NCI-H446 (cell line): ENCODE measurements at places on chromosomes 16 and 17.

DNA sequence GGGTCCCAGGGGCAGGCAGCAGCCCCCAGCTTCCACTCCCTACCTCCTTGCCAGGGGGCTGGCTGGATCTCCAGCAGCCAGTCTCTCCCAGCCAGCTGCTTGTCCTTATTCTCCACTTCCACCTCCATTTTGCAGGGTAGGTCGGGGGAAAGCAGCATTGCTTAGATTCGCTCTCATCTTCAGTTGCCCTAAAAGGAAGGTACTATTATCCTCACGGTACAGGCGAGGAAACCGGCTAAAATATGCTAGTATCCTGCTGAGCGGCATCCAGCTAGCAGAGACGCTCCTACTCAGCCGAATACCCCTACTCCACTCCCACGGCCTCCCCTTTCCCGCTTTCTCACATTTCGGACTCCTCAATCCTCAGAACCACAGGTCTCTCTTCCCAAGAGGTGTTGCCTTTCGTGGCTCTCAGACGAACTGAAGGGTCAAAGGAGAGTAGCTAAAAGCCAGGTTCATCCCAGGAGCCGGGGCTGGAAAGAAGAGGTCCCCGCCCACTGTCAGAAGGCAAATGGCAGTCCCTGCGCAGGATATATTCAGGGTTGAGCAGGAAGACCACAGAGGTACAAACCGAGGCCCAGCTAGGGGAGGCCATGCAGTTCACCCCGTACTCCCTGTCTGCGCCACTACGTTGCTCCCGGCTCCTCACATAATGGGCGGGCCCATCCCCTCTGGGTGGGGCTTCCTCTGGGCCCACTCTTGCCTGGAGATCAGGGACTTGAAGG lies 1.7 kb upstream of the RAB11FIP4 start:
- DNase-seq = no peak

DNA sequence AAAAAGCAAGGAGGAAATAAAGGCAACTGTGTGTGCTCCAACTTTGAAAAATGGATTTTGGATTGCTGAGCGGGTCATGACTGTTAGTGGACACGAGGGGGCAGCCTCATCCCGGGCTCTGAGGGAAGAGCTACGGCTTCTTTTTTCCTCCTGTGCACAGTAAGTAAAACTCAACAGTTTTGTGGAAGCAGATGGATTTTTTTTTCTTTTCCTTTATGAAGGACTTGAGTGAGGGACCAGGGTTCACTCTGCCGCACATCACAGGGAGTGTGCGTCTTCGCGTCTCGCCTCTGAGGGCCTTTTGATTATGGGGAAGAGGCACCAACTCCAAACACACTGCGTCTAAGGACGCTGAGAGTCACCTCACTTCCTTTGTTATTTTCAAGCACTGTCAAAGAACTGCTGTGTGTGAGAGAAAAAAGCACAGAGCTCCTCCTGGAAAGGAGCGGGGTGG lies 80.3 kb upstream of the GOT2 start:
- DNase-seq = no peak

- no peak for DNase-seq
These were observed 40.0 kb downstream of the SF3B3 start for GRCh38 chr16:70563636-70564035.

DNA sequence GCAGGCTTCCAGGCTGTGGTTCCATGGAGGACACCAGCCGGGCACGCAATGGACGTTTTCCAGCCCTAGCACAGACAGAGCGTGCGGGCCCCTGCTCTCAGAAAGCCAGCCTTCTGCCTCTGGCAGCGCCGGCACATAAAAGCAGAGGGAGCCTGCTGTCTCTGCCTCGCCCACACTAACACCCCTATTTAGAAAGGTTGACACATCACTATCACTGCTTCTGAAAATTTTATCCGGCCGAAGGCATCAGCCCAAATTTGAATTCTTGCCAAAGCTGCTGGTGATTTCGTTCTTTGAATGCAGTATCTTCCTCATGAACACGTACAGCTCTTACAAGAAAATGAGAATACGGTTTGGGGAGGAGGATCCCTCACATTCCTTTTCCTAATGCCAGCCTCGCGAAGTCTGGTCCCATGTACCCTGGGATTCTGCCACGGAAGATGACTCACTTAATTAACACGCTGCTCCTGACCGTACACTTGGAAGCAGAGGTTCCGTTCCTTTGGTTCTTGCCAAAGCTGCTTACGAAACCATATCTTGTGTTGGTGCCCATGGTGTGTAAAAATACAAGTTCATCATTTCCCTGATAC lies 1.3 kb upstream of the RAB11FIP3 start:
- DNase-seq = peak; percentile 76

DNA sequence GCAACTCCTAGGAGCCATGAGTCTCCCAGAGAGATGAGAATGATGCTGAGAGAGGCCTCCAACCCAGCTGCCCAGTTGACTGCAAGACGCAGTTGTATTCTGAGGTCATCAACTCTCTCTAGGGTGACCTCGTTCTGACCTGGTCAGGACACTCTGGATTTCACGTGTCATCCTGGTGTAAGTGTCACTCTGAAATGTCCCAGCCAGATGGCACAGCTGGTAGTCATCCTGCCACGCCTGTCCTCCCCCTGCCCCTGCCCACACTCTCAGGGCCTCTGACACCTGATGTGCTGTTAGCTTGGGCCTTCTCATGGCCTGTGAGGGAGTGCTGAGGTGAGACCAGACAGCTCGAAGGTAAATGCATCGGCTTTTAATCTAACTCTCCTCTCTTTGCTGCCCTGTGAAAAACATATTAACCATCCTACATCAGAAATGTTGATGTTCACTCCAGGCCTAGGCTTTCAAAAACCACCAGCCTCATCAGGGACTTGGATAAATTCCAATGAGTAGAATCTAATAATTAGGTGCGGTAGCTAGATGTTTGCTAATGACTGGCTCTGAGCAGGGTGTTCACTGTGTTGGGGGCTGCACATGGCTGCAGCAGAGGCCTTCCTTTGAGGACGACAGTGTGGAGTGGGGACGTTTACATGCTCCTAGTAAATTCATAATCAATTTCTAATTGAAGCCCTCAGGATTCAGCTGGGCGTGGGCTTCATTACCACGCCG lies 13.8 kb downstream of the MLYCD start:
- no peak for DNase-seq

DNA sequence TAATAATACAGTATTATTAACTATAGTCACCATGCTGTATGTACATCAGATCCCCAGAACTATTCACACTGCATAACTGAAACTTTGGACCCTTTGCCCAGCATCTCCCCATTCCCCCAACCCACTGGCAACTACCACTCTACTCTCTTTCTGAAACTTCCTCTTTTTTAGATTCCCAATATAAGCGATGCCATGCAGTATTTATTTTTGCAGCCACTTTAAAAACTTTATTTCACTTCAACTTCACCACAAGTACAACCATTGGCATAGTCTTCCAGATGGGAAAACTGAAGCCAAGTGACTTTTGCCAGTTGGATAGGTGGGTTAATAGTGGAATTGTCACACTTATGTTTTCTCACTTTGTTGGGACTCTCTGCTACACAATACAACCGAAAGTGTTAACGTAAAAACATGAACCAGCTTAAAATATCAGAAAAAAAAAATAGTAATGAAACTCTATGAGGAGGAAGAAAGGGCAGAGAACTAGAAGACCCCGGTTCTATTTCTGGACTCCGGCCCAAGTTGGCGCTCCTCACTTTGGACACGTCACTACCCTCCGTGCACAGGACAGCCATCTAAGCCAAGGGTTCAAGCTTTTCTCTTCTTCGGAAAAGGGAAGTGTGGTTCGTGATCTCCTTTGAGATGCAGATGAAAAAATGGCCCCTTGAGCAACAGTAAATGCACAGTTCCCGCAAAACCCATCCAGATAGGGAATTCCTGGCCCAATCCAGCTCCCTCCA lies 743 bp downstream of the SHCBP1 start:
- DNase-seq = no peak

DNA sequence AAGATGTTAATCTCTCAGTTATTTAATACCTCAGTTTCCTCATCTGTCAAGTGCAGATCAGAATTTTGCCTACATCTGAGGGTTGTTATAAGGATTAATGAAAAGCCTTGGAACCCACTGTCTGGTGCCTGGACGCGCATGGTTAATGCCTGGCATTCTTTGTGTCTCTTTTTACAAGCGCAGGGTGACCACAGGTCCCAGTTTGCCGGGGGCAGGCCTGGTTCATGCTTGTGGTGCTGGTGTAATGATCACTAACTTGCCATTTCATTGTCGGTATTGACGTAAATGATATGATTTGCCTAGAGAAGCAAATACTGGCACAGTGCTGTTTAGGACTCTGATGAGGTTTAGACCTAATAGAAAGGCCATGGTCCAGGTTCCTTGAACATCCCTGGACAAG lies 23.1 kb downstream of the MRC2 start:
- no peak for DNase-seq

GRCh38 chr16:67885976-67886375 lies 1.3 kb downstream of the NRN1L start:
- no peak for DNase-seq

DNA sequence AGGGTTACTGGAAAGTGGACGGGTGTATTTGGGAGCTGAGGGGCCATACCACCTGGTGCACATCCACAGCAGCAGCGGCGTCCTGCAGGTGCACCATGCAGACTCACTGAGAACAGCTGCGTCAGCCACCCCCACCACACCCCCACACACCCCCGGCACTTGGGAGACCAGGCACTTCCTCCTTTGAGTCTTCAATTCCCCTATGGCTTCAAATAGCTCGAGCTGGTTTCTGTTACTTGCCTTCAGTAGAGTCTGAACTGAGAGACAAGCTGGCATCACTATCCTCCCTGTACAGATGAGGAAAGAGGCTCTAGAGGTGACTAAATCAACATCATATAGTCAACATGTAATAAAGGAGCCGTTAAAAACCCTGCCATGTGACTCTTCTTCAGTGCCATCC lies 15.4 kb downstream of the CUEDC1 start:
- DNase-seq = no peak

- no peak for DNase-seq
These were observed 23.5 kb downstream of the AATF start for GRCh38 chr17:36972186-36972700.

DNA sequence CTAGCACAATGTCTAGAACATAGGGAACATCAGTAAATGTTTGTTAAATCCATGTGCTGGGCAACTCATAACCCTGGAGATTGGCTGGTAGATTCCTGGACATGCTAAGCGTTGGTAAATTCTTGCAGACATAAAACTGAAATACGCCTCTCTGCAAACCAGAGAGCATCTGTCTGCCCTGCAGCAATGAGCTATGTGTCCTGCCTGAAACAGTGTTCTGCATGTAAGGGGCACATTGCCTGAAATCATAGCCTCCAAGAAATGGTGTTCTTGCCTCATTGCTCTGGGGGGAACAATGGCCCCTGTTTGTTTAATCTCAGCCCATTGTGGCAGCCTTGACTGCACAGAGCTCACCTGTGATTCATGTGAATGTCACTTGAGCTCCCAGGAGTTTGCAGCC lies 113.5 kb upstream of the CCL2 start:
- DNase-seq = no peak

DNA sequence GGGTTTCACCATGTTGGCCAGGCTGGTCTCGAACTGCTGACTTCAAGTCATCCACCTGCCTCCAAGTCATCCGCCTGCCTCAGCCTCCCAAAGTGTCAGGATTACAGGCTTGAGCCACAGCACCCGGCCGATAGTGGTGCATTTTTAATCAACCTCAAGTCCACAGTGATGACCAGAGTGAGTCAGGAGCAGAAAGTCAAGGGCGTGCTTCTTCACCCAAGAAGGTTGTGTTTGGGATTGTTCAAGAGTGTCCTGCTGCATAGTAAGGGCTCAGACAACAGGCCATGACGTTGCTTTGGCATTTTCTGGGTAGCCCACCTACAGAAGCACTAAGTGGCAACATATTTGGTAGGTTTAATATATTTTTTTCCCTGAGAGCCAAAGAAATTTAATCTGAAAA lies 108.3 kb upstream of the FAM20A start:
- DNase-seq = no peak

DNA sequence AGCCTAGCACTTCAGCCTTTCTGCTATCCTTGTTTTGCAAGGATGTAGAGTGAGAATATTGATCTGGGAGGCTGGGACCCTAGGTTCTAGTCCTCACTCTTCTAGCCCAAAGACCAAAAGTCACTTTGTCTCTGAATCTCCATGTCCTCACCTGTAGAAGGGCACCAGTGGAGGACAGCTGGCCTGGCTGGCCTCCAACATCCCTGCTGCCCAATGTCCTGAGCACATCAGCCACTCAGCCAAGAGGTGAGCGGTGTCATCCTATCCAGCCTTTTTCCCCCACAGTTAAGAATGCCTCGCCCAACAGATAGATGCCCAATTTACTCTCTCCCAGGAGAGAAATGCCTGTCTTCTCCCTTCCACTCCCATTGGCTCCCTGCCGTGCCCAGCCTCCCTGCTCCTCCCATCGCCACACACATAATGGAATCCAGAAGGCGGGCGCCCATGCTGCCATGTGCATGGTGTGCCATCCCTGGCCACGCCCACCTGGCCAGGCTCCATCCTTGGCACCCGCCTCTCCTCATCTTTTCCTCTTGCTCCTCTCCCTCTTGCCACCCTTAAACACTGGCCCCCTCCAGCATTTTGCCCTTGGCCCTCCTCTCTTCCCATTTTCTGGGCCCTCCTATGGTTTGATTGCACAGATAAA lies 157.3 kb upstream of the SDK2 start:
- DNase-seq = no peak

GRCh38 chr17:59357219-59357697 lies 25.8 kb downstream of the YPEL2 start:
- DNase-seq = no peak

GRCh38 chr16:29862383-29862883 lies 593 bp downstream of the CDIPT start:
- no peak for DNase-seq

DNA sequence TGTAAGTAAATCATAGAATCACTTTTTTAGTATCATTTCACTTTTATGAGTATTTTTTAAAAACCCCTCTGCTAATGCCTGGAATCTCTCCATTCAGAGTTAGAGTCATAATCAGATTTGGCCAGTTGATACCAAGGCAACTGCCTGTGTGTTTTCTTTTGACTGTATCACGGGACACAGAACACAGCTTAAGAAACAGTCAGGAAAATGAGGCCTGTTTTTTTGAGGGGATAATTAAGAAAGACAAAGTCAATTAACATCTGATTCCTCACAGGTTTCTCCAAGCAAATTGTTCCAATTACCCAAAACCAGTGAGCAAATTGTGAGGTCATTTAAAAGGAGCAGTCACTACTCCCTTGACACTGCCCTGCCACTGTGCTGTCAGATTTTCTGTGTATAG lies 944.5 kb upstream of the SOX9 start:
- no peak for DNase-seq

GRCh38 chr17:79207960-79208359 lies 133.3 kb downstream of the ENGASE start:
- no peak for DNase-seq

DNA sequence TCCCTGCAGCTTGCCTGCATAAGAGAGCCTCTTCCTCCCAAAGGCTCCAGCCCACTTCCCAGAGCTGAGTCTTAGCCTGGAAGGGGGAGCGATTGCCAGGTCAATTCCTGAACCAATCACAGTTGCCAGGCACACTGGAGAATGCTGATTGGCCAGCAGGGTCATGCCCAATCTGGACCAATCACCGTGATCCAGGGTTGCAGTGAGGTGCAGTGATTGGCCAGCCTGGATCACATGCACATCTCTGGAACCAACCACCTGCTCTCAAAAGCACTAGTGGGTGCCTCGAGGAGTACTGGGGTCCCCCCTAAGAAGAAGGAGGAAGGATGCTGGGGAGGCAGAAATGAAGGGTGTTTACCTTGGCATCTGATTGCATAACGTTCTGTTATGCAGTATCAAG lies 18.4 kb downstream of the NAGPA start:
- DNase-seq = peak; percentile 11

- no peak for DNase-seq
These were observed 5.0 kb downstream of the CARHSP1 start for GRCh38 chr16:8863594-8864424.
